Fibroblast of skin of right quadriceps (primary cell): ENCODE measurements at places on chromosomes 13 and 19.
A peak's percentile ranks its signal among the peaks of the same experiment; 100 is the strongest.

GRCh38 chr13:27963491-27963890, 5.6 kb downstream of the CDX2 start:
- no peak for DNase-seq

DNA sequence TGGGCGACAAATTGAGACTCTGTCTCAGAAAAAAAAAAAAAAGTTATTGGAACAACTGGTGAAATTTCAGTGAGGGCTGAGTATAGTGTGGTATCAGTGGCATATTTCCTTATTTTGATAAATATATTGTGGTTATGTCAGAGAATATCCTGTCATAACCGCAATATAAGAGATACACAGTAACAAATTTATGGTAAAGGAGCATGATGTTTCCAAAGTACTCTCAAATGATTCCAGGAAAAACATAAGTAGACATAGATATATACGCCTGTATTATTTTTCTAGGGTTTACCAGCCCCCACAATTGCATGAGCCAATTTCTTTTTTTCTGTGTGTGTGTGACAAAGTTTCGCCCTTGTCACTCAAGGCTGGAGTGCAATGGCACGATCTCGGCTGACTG, 5.7 kb upstream of the C5AR1 start:
- DNase-seq = no peak

DNA sequence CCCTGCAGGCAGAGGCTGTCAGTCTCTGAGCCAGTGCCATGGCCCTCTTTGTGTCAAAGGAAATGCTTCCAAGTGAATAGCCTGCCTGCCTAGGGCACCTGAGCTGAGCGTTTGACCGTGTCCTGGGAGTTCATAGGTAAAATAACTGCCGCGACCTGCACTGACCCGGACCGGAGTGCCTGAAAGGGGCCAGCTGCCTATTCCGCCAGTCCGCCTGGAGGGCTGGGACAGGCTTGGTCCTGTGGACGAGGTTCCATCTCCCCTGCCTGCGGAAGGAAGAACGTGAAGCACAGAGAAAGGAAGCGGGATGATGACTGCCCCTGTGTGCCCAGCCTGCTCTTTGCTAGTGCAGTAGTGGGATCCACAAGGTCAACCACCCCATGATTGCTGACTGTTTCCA, 17.5 kb upstream of the ZNF492 start:
- no peak for DNase-seq

- no peak for DNase-seq
Observed at GRCh38 chr13:46289260-46289955, 77.7 kb downstream of the LRRC63 start.

- no peak for DNase-seq
Observed at GRCh38 chr19:20416661-20417060, 148.9 kb downstream of the ZNF737 start.

DNA sequence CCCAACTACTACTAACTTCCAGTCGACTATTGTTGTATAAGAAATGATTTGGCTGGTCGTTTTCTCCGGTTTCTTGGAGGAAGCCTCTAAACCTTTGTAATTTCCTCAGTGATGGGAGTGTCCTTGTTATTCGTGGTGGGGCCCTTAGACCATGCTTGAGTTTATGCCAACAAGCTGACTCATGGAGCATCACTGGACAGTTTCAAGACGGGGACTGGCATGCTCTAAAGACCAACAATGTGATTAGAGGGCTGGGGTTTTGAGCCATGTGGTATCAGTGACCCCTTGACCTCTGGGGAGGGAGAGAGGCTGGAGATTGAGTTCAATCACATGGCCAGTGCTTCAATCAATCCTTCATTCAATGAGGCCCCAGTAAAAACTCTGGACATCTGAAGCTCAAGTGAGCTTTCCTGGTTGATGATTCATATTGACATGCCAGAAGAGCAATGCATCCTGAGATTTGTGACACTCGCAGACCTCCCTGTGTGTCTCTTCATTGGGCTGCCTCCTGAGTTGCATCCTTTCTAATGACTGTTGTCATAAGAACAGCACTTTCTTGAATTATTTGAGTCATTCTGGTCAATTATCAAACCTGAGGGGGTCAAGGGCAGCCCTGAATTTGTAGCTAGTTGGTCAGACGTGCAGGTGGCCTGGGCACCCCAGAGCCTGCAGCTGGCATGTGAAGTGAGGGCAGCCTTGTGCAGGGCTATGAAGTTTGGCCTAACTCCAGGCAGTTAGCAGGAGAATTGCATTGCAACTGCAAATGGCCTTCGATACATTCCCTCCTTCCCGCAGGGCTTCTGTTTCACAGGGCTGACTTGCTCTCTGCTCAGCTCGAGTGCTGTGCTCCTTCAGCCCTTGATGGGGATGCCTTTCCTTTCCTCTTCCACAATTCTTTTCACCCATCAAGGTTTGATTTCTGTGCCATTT, 246.5 kb downstream of the FGF9 start:
- DNase-seq = no peak

DNA sequence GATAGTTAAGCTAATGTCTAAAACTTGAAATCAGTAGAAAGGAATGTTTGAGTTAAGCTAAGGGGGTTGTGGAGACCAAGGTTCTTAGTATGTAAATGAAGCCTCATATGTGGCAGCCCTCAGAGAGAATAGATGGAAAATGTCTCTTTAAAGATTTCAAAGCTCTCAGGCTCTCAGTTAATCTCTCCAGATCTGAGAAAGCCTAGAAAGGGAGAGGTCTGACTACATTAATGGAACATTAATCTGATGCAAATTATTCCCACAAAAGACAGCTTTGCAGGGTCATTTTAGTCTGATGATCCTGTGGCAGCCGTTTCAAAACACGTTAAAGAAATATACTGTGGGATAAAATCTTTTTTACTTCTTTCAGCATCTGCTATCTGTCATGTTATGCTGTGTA, 267.0 kb downstream of the SLC7A1 start:
- no peak for DNase-seq

GRCh38 chr13:21478881-21479808, 20.0 kb upstream of the ZDHHC20 start:
- DNase-seq = peak; percentile 74

GRCh38 chr13:42039457-42039945, 8.9 kb upstream of the DGKH start:
- DNase-seq = no peak

DNA sequence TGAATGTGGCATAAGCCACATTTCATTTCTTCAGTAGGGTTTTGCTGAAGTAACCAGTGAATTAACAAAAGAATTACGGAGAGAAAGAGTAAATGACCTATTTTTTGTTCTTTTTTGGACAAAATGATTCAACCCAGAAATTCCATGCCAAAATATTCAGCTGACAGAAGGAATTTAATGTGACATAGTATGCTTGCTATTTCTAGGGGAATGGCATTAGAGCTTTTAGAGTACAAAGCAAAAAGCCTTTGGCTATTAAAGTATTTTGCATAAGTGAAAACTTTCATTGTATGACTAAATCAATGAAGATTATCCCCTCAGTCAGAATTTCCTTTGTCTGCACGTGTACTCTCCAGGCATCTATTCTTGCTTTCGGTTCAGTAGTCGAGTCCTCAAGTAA, 465.3 kb downstream of the COG6 start:
- peak; percentile 15 for DNase-seq

- DNase-seq = peak; percentile 92
Observed at GRCh38 chr13:94073007-94073744, 406.3 kb downstream of the DCT start.

- DNase-seq = no peak
Observed at GRCh38 chr19:2233601-2234280, 2.4 kb downstream of the PLEKHJ1 start.

GRCh38 chr13:68046903-68047302, 816.8 kb upstream of the PCDH9 start:
- DNase-seq = no peak

DNA sequence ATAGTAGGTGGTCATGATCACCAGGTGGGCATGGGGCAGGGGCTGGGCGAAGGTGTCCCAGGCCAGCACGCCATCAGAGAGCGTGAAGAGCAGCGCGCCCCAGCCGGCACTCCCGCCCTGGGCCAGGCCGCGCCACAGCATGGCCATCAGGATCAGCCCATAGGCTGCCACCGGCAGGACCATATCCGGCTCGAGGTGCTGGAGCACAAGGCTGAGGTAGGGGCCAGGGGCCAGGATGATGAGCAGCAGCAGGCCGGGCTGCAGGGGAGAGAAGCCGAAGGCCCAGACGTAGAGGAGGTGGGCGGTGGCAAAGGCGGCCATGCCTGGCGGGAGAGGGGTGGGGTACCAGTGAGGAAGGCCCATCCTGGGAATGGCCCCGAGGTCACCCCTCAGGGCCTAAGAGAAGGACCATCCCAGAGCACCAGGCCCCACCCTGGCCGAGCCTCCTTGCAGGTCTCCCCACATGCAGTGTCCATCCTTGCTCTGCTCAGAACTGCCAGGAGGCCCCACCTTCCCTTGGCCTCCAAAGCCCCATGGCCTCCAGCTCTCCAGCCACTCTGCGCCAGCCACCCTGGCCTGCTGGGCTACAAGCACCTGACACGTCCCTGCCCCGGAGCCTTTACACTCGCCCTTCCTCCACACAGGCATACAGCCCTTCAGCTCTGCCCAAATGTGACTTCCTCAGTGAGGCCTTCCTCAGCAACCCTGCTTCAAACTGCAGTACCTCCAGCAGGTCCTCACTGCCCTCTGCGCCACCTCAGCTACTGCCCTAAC, 1.1 kb downstream of the TMEM86B start:
- DNase-seq = no peak

DNA sequence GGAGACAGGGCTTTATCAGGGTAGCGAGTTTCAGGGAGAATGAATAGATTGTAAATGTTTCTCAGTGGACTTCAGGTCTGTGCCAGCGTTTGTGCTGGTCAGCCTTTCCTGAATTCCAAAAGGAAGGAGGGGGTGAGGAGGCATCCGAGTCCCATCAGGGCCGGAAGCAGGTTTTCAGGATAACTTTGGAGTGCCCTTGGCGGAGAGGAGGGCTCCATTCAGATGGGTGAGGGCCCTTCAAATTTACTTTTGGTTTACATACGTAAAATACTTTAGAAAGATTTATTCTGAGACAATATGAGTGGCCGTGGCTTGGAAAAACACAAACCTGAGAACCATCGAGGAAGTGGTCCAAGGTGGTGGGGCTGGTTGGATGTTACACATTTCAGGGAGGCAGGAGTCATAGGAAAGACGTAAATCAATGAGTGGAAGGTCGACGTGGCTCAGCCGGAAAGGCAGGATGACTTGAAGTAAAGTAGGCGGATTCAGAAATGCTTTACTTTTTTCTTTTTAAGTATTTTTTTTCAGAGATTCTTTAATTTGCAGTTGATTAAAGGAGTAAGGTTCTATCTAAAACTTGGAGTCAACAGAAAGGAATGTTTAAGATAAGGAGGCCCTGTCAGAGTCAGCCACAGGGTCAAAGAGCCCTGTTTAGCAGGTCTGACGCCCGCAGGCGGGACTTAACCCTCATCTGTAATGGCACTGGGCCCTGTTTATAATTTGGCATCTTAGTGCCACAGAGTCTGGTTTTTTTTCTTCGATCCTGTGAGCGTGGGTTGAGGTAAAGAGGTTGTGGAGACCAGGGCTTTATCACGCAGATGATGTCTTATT, 32.8 kb downstream of the ATP11A start:
- DNase-seq = peak; percentile 64

- no peak for DNase-seq
Observed at GRCh38 chr13:70363991-70364390, 255.7 kb upstream of the KLHL1 start.

DNA sequence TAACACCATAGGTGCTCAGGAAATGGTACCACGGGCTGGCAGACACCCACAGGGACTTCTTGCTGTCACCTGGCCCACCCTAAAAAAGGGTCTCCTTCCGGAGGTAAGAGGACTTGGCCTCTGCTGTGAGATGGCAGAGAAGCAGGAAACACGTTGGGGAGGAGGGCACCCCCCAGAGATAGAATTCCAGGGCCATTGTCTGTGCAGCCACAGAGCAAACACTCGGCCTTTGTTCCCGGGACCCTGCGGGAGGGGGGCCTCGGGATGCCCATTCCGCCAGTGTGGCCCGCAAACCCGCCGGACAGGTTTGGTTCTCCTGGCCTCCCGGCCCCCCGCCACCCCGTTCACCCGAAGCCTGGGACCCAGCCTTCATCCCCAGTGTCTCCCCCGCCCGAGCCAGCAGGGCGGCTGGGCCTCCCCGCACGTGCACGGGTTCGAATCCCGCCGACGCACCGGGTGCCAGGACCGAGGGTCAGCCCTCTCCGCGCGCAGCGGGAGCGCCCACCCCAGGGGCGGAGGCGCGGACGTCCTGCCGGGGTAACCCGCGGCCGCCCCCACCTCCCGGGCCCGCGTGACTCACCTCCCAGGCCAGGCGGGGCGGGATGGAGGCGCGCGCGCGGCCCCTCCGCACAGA, 714 bp downstream of the PLPP2 start:
- DNase-seq = peak; percentile 22
